Hepatocyte (in vitro differentiated cells): ENCODE measurements at places on chromosomes 13 and 19.

GRCh38 chr13:74133657-74134201 lies 475 bp downstream of the KLF12 start:
- peak; percentile 90 for DNase-seq

- DNase-seq = no peak
Observed at GRCh38 chr13:107322228-107322627, 754.3 kb upstream of the ARGLU1 start.

DNA sequence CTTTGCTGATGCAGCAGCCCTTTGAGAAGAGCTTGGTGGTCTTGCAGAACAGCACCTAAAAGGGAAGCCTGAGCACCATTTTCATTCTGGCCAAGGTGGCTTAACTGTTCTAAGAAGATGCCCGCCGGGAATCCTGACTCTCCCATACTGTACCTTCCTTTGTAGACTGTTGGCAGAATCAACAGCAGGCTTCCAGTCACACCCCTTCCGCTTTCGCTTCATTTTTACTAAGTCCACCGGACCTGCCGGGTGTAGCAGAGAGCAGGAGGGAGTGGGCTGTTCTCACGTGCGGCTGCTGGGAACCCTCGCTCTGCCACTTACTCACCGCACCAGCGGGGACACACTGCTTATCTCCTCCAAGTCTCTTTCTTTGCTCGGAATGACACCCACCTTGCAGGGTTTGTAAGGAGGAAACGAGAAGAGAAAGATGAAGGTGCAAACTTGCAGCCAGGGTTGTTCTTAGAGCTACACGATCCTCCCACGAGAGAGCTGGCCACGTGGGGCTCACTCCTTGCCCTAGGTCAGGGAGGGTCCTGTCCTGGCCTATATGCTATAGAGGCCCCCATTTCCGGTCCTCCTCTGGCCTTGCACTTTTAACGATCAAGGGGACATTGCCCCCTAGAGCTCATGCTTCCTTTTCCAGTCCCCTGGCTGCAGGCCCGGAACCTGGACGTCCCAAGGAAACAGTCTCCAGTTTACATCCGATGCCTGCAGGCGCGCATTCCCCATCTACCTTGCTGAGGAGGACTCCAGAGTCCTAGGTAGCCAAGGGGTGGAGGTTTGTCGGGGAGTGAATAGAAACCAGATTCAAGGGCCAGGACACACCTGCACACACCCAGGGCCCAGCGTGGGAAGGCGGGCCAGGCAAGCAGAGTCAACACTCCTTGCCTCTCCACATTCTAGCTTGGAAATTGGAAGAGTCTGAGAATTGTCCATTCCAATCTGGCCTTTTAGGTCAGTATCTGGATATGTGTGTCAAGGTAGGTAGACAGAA lies 453.6 kb downstream of the IRS2 start:
- no peak for DNase-seq

- DNase-seq = peak; percentile 37
Observed at GRCh38 chr19:1360818-1361461, 22.8 kb upstream of the NDUFS7 start.

DNA sequence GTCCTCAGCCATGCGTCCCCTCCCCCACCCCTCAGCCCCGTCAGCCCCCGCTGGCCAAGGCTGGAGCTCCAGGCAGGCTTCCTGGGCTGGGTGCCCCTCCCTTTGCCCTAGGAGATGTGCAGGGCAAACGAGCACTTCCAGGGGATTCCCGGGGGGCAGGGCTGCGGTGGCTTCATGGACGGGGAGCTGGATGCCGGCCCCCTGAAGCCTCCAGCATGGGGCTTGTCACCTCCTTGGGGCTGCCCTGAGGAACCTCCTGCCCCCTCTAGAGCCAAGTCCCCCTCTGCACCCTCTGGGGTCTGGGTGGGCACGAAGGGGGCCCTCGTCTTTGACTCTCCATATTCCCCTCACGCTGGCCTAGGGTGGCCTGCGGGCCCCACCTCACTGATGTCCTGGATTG lies 25.4 kb upstream of the SLC7A10 start:
- DNase-seq = no peak

DNA sequence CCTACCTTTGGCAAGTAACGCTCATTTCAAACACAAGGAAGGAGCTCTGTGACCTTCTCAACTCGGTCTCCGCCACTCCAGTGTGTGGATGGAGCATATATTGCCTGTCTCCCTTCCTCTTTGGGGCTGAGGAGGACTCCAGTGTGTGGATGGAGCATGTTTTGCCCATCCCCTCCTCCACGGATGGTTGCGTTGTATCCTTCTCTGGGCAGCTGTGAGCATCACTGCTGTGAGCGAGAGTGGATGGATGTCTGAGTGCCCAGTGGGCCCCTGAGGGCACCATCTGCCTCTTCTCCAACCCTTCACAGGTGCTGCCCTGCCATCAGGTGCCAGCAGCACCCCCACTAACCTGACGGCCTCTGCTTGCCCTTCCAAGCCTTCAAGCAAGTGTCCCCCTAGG lies 186.2 kb downstream of the TEX29 start:
- no peak for DNase-seq
